ENCODE measurements at places on chromosomes 6 and 20.

- no peak for DNase-seq
Observed at GRCh38 chr6:159939591-159940016, 29.3 kb upstream of the IGF2R start.

DNA sequence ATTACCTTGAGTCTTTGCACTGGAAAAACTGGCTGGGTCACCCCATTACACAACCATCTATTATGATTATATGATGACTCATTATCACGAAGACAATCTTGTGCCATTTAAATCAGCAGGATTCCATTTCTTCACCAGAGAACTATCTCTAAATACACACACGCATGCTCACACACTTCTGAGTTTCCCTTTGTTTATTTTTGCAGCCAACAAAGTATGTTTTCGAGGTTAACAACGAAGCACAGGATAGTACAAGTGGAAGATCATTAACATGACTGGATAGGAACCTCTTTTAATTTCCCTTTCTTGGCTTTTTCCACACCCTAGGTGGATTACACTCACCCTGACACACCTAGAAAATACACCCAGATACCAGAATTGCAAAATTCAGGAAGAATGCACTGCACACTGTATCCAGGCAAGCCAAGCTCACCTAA, 18.9 kb downstream of the PERP start:
- DNase-seq, result no peak

- no peak for DNase-seq
Observed at GRCh38 chr6:28858963-28859362, 64.8 kb downstream of the TRIM27 start.

- no peak for DNase-seq
Observed at GRCh38 chr6:169963581-169964297, 212.3 kb downstream of the ERMARD start.

GRCh38 chr6:40170856-40171255, 236.6 kb upstream of the MOCS1 start:
- no peak for DNase-seq

DNA sequence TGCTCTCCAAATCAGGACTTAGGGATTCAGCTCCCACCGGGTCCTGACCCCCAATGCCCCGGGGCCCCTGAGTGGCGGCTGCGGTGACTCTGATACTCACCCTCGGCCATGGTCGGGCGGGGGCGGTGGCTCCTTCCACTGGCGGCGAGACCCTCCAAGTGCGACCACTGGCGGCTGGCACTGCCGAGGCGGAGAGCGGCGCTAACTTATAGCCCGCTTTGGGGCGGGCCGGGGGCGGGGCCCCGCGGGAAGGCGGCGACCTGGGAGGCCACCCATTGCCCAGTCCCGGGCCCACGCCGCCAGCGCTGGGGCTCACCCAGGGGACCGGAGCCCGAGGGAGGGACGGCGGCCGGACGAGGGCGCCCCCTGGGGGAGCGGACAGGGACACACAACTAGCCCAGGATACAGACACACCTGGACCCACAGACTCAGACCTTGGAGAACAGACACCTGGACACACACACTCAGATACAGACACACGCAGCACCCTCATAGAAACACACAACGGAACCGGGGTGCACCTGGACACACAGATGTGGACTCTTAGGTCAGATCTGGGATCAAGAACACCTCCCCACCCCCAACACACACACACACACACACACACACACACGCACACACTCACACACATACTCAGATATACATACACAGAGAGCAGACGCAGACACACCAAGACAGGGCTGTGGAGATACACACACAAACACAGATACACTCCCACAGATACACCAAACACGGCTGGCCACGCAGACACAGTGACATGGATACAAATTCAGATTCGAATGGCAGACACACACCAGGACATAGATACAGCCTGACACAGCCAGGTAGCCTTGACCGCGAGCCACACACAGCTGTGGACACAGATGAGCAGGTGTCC, at the start of gene TGM2:
TSS of gene TGM2 (minus strand) at position 182 of the 877 bp plus-strand sequence. CDS start at position 110, 72 bp downstream.
- no peak for DNase-seq

DNA sequence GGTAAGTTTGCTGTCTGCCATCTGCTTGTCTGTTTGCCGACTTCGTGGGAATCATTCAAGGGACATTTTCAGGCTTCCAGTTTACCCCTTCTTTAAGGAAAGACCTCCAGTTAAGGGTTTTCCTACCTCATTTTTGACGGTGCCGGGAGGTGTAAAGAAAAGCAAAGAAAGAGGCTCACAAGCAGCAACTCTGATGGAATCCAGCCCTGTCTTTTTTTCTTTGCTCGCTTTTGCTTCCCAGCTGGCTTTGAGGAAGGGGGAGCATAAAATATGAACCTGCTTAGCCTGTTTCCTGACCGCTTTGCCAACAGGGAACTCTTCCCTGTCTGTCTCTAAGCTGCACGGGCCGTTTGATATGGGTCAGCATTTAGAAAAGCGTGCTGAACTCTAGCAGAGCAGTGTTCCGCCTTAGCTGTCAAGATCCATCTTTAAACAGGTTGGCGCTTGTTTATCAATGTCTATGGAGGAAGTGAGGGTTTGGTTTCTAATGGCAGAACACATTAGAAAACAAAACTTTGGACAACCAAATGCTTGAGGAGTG, 13.8 kb downstream of the SYTL3 start:
- no peak for DNase-seq

GRCh38 chr6:38364127-38364526, 275.6 kb downstream of the BTBD9 start:
- DNase-seq, result no peak

GRCh38 chr6:132612449-132613108, 11.5 kb downstream of the TAAR2 start:
- DNase-seq, result no peak

DNA sequence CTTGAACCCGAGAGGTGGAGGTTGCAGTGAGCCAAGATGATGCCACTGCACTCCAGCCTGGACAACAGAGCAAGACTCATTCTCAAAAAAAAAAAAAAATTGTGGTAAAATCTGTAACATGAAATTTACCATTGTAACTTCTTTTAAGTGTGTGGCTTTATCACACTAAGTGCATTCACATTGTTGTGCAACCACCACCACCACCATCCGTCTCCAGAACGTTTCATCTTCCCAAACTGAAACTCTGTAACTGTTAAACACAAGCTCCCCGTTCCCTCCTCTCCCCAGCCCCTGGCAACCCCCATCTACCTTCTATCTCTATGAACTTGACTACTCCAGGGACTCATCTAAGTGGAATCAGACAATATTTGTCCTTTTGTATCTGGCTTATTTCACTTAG, 29.7 kb downstream of the PDRG1 start:
- no peak for DNase-seq

GRCh38 chr20:51265361-51265760, 242.5 kb upstream of the KCNG1 start:
- DNase-seq, result no peak

- no peak for DNase-seq
Observed at GRCh38 chr6:8277769-8278168, 157.6 kb downstream of the SLC35B3 start.

GRCh38 chr20:12773936-12774335, 234.8 kb upstream of the SPTLC3 start:
- no peak for DNase-seq

GRCh38 chr20:36908603-36909002, 32.7 kb downstream of the TLDC2 start:
- no peak for DNase-seq

DNA sequence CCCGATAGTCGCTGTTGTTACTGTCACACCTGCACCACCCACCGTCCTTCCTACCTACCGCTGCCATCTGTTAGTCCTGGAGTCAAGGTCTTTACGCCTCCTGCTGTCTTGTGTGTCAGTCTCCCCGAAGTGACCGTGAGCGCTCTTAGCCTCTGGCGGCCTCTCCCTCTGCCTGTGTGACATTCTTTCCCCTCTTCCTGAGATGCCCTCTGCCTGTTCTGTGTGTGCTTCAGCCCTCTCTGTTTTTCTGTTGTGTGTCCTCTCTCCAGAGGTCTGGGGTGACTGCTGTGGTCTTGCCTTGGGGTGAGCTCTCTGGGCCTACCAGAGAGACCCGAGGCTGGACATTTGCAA, 54.9 kb downstream of the TCP11 start:
- DNase-seq, result no peak

GRCh38 chr20:36728986-36729385, 16.9 kb downstream of the NDRG3 start:
- no peak for DNase-seq

GRCh38 chr6:21824431-21825177, 231.1 kb downstream of the SOX4 start:
- DNase-seq, result no peak

- no peak for DNase-seq
Observed at GRCh38 chr6:14162826-14163225, 45.3 kb downstream of the CD83 start.

- DNase-seq, result no peak
Observed at GRCh38 chr6:29395331-29395730, at the start of gene OR12D2. TSS of gene OR12D2 (plus strand) at chr6:29395631. CDS start at chr6:29396700, 1,069 bp downstream.

DNA sequence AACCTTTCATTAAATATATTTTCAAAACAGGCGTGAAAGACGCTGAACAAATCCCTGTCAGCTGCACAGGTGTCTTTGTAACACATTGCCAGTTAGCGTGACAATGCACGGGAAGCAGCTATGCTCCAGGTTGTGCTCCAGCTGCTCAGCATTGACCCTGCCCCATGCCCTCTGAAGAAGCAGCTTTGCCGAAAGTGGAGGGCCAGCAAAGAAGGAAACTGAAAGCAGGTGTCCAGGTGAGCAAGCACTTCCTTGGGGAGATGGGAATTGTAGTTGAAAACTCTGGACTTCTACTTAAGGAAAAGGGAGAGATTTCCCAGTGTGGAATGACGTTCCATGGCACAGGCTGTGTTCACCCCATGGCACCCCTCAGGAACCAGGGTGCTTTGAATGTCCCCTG, 125.7 kb downstream of the TTLL2 start:
- DNase-seq, result no peak

DNA sequence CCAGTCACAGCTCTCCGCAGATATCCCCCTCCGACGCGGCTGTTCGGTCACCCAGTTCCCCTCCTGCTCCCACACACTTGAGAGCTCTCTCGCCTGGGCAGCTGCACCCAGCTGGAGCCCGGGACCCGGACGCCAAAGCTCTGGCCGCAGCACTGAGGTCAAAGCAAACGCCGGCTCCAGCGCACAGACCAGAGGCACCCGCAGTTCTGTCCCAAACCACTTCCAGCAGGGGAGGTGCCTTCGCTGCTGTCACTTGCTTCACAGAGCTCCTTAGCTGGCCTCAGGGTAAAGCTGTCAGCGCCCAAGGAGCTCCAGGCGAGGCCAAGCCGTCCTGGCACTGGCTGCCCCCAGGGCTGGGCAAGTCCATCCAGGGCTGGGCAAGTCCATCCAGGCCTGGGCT, 27.9 kb downstream of the SLC2A4RG start:
- no peak for DNase-seq

GRCh38 chr6:14252271-14252850, 134.8 kb downstream of the CD83 start:
- no peak for DNase-seq

GRCh38 chr6:158391276-158391675, 79.0 kb downstream of the TULP4 start:
- no peak for DNase-seq

GRCh38 chr20:50975701-50976330, 17.2 kb downstream of the MOCS3 start:
- no peak for DNase-seq

- DNase-seq, result no peak
Observed at GRCh38 chr6:81138236-81138635, 614.2 kb downstream of the TENT5A start.

DNA sequence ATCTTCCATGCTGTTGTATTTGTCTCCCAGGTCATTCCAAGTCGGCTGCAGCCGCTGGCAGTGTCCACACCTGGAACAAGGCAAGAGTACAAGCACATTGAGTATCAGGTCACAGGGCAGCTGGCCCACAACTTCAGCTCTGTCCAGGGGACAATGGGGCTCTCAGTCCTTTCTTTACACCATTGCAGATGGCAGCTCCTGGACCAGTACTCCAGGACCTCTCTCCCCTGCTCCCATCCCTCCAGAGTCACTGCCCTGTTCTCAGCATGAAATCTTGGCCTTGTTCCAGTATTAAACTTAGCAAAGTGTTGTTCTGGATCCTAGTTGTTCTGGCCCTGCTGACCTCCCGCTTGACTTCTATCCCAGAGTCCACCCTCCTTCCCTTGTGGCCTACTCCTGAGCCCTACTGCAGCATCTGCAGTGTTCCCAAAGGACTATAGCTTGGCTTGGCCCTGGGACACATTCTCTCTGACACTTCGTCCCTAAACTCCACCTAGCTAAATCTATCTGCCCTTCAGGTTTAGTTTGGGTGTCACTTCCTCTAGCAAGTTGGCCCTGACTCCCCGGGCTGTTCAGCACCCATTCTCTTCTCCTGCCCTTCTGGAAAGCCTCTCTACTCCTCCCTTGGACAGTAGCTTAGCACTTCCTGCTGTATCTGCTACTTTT, 5.8 kb downstream of the TXNDC5 start:
- no peak for DNase-seq

DNA sequence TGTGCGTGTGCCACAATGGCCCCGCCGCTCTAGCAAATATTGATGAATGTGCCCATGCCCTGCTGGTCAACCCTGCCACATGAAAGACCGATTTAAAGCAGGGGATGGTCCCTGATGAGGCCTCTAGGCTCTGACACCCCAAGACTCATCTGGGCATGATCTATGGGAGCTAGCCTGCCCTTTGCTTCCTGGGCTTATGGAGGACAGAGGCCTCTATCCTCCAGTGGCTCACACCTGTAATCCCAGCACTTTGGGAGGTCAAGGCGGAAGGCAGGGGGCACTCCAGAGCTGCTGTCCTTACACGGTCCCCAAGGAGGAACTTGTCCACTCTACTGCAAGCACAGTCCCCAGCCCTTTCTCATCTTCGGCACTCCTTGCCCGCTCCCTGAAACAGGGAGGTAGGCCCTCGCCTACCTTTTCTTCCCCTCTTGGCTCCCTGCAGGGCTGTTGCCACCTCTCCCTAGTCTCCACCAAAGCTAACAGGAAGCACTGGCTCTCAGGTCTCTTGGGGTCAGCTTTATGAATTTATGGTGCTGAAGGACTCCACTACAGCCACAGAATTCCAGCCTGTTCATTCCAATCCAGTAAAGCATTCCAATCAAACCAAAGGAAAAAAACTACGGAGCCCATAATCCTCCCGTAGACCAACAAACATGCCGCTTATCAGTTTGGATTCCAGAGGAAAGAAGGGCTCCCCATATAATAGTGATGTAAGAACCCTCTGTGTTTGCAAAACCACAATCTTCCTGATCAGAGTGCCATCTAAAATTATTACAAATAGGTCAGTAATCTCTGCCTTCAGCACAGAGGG, 48.7 kb upstream of the FOXQ1 start:
- DNase-seq, result no peak

- DNase-seq, result no peak
Observed at GRCh38 chr6:25205629-25206028, 73.5 kb upstream of the CARMIL1 start.

Data from hippocampal formation (tissue), 2 donors.